T-helper 1 cell (primary cell): ENCODE measurements at places on chromosomes 13 and 19.

GRCh38 chr13:113005076-113005865 is 36.3 kb downstream of the MCF2L start:
- no peak for DNase-seq

- DNase-seq = no peak
These were observed 1.9 kb downstream of the ICAM5 start for GRCh38 chr19:10291554-10292205.

DNA sequence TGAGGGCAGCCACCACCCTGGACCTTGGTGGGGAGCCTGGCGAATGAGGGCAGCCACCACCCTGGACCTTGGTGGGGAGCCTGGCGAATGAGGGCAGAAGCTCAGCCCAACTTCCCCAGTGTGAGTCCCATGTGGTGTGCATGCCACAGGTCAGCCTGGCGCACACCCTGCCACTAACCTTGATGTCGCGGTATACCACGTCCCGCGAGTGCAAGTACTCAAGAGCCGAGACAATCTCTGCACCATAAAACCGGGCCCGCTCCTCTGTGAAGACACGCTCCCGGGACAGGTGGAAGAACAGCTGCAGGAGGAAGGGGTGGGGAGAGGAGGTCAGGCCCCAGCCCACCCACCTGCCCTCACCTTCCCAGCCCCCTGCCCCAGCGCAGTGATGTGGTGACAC is 11.3 kb upstream of the CCNP start:
- DNase-seq = no peak

DNA sequence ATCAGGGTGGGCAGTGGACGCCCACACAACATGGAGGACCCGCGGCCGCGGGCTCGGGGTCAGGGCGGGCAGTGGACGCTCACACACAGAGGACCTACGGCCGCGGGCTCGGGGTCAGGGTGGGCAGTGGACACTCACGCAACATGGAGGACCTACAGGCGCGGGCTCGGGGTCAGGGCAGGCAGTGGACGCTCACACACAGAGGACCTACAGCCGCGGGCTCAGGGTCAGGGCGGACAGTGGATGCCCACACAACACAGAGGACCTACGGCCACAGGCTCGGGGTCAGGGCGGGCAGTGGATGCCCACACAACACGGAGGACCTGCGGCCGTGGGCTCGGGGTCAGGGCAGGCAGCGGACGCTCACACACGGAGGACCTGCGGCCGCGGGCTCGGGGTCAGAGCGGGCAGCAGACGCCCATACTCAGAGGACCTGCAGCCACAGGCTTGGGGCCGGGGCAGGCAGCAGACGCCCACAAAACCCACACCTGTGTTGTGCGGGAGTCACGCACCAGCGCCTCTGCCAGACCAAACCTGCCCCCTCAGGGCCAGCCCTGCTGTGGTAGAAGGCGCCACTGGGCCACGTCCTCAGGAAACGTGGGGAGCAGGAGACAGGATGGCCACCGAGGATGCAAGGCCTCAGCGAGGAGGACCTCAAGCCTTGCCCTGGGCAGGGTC is 27.6 kb upstream of the C13orf46 start:
- DNase-seq = no peak

GRCh38 chr19:9348253-9348652 is 14.6 kb upstream of the ZNF177 start:
- no peak for DNase-seq

DNA sequence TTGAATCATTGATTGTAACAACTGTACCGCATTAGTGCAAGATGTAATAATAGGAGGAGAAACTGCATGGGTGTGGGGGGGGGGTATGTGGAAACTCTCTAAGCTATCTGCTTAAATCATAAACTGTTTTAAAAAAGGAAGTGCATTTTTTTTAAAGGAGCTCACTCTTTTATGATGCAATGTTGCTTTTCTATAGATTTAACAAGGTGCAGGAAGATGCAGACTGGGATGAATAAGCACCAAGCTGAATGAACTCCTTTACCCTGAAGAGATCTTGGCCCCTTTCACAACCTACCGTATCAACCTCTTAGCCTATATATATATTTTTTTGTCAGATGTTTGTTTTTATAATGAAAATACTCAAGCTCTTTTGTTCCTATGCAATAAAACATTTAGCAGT is 95.9 kb downstream of the AKAP11 start:
- DNase-seq = no peak

DNA sequence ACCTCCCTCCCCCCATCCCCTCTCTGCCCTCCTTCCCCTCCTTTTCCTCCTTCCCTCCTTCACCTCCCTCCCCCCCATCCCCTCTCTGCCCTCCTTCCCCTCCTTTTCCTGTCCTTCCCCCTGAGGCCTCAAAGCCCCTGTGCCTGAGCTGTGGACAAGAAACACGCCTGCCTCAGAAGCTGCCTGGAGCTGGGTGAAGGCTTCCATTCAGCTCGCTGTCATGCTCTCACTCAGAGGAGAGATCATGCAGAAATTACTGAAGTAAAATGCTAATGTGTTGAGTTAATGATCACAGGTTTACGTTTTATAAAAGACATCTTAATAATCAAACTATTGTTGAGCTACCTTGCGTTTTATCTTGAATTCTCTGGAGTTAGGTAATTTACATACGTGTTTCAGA is 114.5 kb downstream of the ATP11A start:
- DNase-seq = no peak
